ENCODE measurements at places on chromosomes 3 and 15.

DNA sequence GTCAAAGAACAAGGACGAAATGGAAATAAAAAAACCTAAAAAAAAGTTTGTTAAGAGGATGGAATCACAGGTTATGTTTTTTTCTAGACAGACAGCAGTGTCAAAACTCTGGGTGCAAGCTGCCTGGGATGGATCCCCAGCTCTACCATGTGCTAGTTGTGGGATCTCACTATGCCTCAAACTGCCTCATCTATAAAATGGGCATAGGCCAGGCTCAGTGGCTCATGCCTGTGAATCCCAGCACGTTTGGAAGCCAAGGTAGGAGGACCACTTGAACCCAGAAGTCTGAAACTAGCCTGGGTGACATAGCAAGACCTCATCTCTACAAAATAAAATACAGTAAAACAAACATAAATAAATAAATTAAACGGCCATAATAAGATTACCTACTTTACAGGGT, 4.6 kb downstream of the PLD1 start:
- no peak for DNase-seq

DNA sequence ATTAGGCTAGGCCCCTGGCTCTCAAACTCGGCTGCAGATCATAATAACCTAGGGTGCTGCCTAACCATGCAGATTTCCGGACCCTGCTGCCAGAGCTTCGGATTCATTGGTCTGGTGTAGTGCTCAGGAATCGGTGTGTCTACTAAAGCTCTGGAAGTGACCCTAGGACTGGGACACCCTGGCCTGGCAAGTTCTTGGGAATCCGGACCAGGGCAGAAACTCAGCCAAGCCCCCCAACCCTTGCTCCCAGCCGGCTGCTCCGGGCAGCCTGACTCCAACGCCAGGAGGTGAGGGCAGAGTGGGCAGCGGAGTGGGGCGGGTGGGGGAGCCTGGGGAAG, 23.0 kb downstream of the IGDCC3 start:
- no peak for DNase-seq

- DNase-seq = no peak
These were observed 149.9 kb upstream of the RASGRP1 start for GRCh38 chr15:38714309-38715072.

DNA sequence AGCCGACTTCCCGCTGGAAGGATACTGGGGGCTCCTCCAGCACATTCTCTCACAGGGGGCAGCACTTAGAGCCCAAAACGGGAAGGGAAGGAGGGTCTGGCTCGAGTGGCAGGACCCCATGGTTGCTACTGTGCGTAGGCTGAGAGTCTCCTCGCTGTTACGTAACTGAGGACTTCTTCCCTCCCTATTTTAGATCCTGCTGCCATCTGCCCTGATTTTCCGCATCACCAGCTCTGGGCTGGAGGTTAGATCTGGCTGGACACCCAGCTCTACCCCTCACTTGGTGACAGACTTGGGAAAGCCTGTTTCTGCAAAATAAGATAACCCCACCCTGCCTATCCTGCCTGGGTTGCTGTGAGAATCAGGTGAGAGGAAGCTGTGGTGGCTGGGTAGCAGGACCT, 47.7 kb downstream of the BDH1 start:
- no peak for DNase-seq

GRCh38 chr3:55440104-55440708, 46.9 kb downstream of the WNT5A start:
- no peak for DNase-seq

DNA sequence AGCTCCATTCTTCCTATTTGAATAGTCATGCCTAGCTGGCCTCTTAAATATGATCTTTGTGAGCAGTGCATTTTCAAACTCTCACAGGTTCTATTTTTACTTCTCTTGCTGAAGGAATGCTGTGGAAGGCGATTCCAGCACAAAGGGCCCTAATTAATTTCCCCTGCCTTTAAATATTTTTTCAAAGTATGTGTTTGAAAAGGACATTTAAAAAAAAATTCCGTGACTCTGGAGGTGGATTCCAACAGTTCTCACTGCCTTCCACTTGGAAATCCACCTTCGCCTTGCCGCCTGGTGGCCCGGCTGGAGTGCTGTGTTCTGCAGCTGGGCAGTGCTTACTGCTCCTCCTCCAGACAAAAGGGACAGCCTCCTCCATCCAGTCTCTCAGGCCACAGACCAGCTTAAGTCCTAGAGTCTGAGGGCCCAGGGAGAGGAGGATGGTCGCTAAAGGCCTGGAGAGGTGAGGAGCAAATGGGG, 61.5 kb upstream of the CORO2B start:
- no peak for DNase-seq

- no peak for DNase-seq
These were observed 21.2 kb upstream of the TMEM115 start for GRCh38 chr3:50380405-50381085.
